Central memory CD8-positive, alpha-beta T cell (primary cell): ENCODE measurements at places on chromosomes 1 and 21.

DNA sequence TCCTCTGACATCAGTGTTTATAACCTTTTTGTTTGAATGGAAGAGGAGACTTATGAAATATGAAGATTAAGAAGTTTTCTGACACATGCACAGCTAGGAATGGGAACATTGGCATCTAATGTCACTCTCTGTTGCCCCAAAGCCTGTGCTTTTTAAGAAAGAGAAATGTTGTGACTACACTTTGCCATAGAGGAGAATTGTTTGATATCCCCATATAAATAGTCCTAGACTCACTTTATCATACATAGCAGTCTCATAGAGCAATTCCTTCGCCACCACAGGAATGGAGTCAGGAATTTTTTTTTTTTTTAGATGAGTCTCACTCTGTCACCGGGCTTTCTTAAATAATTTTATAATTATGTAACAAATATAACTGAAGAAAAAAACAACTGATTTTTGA, 1.5 kb downstream of the KRTAP21-3 start:
- H3K36me3 ChIP-seq = no peaks in the 10 kb centered on the region
- no peaks in the 10 kb centered on the region for H3K4me1 ChIP-seq
- no peaks in the 10 kb centered on the region for H3K27me3 ChIP-seq
- H3K4me3 ChIP-seq = no peak overlapping the region

- no peak overlapping the region for H3K27ac ChIP-seq
- H3K4me1 ChIP-seq = peaks cover 5% of the 10 kb centered on the region
- H3K36me3 ChIP-seq = peaks cover 70% of the 10 kb centered on the region
- no peaks in the 10 kb centered on the region for H3K27me3 ChIP-seq
Measured at GRCh38 chr1:32380057-32380456, 14.2 kb downstream of the BSDC1 start.

GRCh38 chr1:219265026-219265515, 91.4 kb downstream of the LYPLAL1 start:
- no peak for DNase-seq
- H3K27me3 ChIP-seq = no peaks in the 10 kb centered on the region
- H3K36me3 ChIP-seq = no peaks in the 10 kb centered on the region
- H3K4me1 ChIP-seq = no peaks in the 10 kb centered on the region

- H3K36me3 ChIP-seq = no peaks in the 10 kb centered on the region
- H3K4me3 ChIP-seq = no peak overlapping the region
- no peak for DNase-seq
- H3K4me1 ChIP-seq = no peaks in the 10 kb centered on the region
Measured at GRCh38 chr1:33893147-33893830, 29.4 kb downstream of the HMGB4 start.

GRCh38 chr21:20186186-20186585, 812.0 kb upstream of the NCAM2 start:
- no peak overlapping the region for H3K4me3 ChIP-seq
- H3K4me1 ChIP-seq = no peaks in the 10 kb centered on the region
- no peaks in the 10 kb centered on the region for H3K27me3 ChIP-seq

GRCh38 chr1:116166655-116167054, 55.5 kb downstream of the MAB21L3 start:
- H3K27me3 ChIP-seq = no peaks in the 10 kb centered on the region
- DNase-seq = no peak
- peaks cover 6% of the 10 kb centered on the region for H3K36me3 ChIP-seq
- peaks cover 20% of the 10 kb centered on the region for H3K4me1 ChIP-seq
- peak overlapping the region; percentile 84 for H3K4me3 ChIP-seq
- no peak overlapping the region for H3K27ac ChIP-seq

GRCh38 chr1:91406773-91407389, 2.2 kb upstream of the HFM1 start:
- H3K36me3 ChIP-seq = peaks cover 5% of the 10 kb centered on the region
- H3K27ac ChIP-seq = no peak overlapping the region
- no peak overlapping the region for H3K4me3 ChIP-seq
- H3K27me3 ChIP-seq = peaks cover 54% of the 10 kb centered on the region

- no peak for DNase-seq
- H3K36me3 ChIP-seq = peaks cover 14% of the 10 kb centered on the region
- no peak within 1 kb of the TSS for H3K27ac ChIP-seq
- H3K27me3 ChIP-seq = no peaks in the 10 kb centered on the region
- H3K4me1 ChIP-seq = peaks cover 32% of the 10 kb centered on the region
- H3K4me3 ChIP-seq = no peak within 1 kb of the TSS
Measured at GRCh38 chr1:86914601-86914997, at the start of gene HS2ST1. HS2ST1 (plus strand) TSS chr1:86914635.

DNA sequence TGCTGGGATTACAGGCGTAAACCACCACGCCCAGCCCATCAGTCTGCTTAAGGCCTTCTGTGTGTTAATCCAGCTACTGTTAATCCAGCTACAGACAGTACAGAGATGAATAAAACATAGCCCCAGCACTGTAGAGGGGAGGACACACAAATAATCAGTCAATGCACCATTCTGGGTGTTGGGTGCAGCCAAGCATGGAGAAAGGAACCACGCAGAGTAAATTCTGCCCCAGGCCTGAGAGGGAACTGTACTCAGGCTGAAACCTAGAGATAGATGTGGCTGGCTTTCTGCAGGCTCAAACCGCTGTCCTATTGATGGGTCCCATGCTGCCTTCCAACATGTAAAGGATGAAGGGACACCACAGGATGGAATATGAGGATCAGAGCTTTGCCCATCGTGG, 136.8 kb upstream of the IGSF21 start:
- peaks cover 31% of the 10 kb centered on the region for H3K27me3 ChIP-seq
- DNase-seq = no peak
- H3K4me3 ChIP-seq = no peak overlapping the region
- no peaks in the 10 kb centered on the region for H3K36me3 ChIP-seq
- H3K27ac ChIP-seq = no peak overlapping the region
- no peaks in the 10 kb centered on the region for H3K4me1 ChIP-seq

- H3K27me3 ChIP-seq = no peaks in the 10 kb centered on the region
- no peak overlapping the region for H3K27ac ChIP-seq
- no peaks in the 10 kb centered on the region for H3K36me3 ChIP-seq
- H3K4me3 ChIP-seq = no peak overlapping the region
Measured at GRCh38 chr1:199983531-199983930, 44.0 kb upstream of the NR5A2 start.

- DNase-seq = no peak
- H3K27me3 ChIP-seq = peaks cover 50% of the 10 kb centered on the region
- no peaks in the 10 kb centered on the region for H3K4me1 ChIP-seq
- no peak overlapping the region for H3K27ac ChIP-seq
- H3K4me3 ChIP-seq = no peak overlapping the region
Measured at GRCh38 chr1:65175171-65176055, 27.4 kb downstream of the AK4 start.

- DNase-seq = no peak
- H3K27me3 ChIP-seq = no peaks in the 10 kb centered on the region
- no peaks in the 10 kb centered on the region for H3K36me3 ChIP-seq
- no peaks in the 10 kb centered on the region for H3K4me1 ChIP-seq
Measured at GRCh38 chr1:25889470-25889869, 14.0 kb upstream of the PAQR7 start.

GRCh38 chr1:58769809-58770320, 14.0 kb downstream of the JUN start:
- no peaks in the 10 kb centered on the region for H3K27me3 ChIP-seq
- no peaks in the 10 kb centered on the region for H3K36me3 ChIP-seq
- H3K27ac ChIP-seq = no peak overlapping the region
- no peak overlapping the region for H3K4me3 ChIP-seq
- no peak for DNase-seq
- peaks cover 9% of the 10 kb centered on the region for H3K4me1 ChIP-seq

DNA sequence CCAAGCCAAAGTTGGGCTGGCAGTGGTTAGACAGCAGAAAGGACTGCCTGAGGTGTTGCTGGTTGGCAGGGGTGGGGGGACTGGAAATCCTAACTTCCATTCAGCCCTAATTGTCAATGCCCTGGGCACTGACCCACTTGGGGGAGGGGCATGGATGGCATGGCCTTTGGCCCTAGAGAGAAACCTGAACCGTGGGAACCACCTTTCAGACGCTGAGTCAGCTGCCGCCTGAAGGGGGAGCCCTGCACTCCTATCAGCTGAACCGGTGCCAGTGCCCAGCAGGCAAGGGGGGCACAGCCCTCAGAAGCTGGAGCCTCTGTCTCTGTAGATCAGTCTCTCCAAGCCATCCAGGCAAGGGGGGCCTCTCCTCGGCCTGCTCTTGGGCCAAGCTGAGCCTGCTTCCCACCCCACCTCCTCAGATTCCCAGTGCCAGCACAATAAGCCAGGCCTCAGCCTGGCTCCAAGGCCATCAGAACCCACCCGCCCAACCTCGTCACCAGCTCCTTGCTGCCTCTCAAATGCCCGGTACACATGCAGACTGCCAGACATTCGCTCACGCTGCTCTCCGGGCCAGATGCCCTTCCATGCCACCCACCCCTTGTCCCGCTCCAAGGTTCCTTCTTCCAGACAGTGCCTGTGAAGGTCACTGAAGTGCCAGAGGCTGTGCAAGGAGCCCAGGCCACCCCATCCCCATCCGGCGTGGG, 11.6 kb downstream of the TINAGL1 start:
- DNase-seq = no peak
- H3K4me1 ChIP-seq = no peaks in the 10 kb centered on the region
- H3K36me3 ChIP-seq = peaks cover 2% of the 10 kb centered on the region
- H3K4me3 ChIP-seq = no peak overlapping the region
- no peak overlapping the region for H3K27ac ChIP-seq

- no peak overlapping the region for H3K27ac ChIP-seq
- H3K27me3 ChIP-seq = no peaks in the 10 kb centered on the region
- H3K36me3 ChIP-seq = peaks cover 49% of the 10 kb centered on the region
Measured at GRCh38 chr1:173489149-173489600, 12.0 kb downstream of the PRDX6 start.

GRCh38 chr1:166253076-166253779, 86.4 kb upstream of the FAM78B start:
- H3K27ac ChIP-seq = no peak overlapping the region
- DNase-seq = no peak
- no peak overlapping the region for H3K4me3 ChIP-seq
- H3K27me3 ChIP-seq = peaks cover 16% of the 10 kb centered on the region
- peaks cover 4% of the 10 kb centered on the region for H3K36me3 ChIP-seq
